Stimulated activated CD8-positive, alpha-beta memory T cell treated with anti-CD3 and anti-CD28 coated beads, Interleukin-2, amount 100 ng/mL, for 1 hour (primary cell): ENCODE measurements at places on chromosomes 4 and X.

GRCh38 chr4:109675181-109675580 lies 28.1 kb downstream of the CASP6 start:
- no peak for DNase-seq

- no peak for DNase-seq
These were observed 279.0 kb downstream of the ANKRD50 start for GRCh38 chr4:124433500-124433899.

GRCh38 chr4:138596896-138597295 lies 354.7 kb upstream of the SLC7A11 start:
- no peak for DNase-seq

GRCh38 chr4:123248085-123248659 lies 148.4 kb upstream of the SPRY1 start:
- no peak for DNase-seq

DNA sequence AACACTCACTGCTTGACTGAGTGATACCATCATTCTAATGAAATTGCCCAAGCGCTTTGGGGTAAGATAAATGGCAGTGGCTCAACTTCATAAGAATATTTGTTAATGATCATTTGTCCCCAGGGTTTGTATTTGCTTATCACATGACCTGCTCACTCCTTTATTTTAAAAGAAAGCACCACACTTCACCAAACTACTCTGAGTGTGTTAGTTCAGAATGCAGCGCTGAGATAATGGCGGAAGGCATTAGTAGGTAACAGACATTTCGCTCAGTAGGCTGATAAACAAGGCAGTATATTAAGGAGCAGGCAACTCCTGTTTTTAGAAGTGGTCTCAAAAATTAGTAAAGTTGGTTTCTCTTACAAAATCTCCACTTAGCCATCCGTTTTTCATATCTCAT lies 1.6 kb downstream of the SNX25 start:
- DNase-seq: no peak

DNA sequence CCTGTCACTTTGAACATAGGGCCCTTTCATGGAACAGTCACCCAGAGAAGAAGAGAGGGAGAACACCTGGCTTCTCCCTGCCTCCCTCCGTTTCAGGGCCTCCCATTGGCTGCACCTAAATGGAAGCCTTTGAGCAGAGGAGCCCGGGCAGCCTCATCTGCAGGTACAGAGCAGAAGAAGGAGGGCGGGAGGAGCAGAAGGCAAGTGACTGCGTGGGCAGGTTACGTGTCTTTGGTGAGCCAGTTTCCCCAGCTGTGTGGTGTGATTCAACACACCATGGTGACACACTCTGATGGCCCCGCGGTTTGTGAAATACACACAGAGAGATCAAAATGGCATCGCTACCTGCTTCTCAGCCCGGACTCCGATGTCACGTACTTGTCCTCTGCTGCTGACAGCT lies 431 bp downstream of the C4orf50 start:
- no peak for DNase-seq

DNA sequence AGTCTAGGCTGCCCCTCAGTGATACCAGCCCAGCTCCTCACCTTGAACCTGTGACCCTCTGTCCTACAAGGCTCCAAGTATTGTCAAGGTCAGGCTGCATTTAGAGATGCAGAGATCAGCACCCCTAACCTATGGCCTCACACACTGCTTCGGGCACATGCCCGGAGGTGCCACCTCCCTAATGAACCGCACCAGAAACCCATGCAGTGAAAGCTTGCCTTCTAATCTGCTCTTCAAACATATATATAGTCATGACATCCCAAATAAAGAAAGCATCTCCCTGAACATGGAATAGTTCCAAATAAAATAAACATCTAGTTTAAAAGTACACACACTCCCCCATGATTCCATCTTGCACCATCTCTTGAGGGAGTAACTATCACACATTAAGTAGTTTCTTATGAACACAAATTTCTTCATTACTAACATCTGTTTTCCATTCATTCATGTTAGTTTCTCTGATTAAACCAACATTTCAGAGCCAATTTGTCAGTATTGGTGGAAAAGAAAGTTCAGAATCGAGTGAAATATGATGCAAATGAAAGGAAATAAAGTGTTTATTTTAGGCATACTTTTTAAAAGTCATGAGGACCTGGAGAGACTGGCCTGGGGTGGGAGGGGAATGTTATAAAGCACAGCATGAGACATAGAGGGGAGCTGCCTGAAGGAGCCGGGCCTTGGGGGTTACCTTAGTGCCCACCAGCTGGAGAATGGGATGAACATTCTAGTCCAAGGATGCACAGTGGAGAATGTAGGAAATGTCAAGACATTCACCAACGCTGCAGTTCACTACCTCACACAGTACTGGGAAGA lies 19.2 kb downstream of the CC2D2A start:
- no peak for DNase-seq

- DNase-seq: no peak
These were observed 99.0 kb upstream of the GPR34 start for GRCh38 chrX:41589634-41590270.

DNA sequence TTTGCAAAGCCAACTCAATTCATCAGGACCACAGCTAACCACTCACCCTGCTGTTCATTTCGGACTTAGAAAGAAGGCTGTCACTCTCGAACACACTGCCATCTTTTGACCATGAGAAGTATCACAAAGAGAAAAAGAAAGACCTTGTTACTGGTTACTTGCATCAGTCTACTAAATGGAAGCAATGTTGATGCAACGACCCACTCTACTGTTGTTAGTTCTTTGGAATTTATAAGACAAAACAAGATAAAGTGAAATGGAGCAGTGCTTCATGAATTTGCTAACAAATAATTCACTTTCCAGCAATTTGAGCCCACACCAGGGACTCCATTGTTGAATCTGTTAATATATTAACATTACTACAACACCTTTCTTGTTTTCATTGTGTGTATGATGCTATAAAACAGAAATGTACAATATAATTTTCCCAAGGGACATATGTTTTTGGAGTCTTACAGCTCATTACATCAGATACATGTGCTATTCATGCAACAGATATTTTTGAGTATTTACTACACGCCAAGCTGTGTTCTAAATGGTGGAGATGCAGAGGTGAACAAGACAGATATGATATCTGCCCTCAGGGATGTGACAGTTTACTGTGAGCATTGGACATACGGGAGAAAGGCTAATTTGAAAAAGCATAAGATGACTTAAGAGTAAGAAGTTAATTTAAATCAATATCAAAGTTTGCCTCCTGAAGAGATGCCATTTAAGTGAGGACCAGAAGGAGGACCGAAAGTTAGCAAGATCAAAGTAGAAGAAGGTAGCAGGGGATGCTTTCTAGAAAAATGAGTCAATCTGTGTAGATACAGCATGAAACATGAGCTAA lies 87.2 kb downstream of the AREG start:
- no peak for DNase-seq

- no peak for DNase-seq
These were observed 217.4 kb downstream of the GPAT3 start for GRCh38 chr4:83753260-83753659.

DNA sequence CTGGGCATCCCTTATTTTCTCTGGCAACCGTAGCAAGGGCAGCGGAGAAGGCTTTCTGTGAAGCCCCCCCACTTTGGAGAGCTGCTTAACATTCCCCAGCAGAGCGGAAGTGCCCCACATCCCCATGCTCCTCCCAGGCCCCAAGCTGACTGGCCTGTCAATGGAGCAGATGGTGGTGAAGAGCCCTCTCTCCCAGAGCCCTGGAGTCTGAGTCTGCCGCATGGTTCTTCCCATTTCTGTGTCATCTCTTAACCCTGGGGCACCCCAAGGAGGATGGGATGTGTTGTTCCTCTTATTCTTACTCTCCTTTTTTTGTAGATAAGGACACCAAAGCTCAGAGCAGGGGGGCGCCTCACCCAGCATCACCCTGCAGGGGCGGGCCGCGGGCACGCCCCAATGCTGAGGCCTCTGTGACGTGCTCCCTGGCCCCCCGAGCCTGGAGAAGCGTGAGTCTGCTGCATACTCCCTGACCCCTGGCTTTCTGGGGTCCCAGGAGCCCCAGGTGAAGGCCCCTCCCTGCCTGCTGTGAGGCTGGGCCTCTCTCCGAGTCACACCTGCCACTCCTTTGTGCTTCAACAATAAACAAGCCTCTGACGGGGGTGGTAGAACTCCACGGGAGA lies 35.9 kb downstream of the ADRA2C start:
- DNase-seq: no peak

DNA sequence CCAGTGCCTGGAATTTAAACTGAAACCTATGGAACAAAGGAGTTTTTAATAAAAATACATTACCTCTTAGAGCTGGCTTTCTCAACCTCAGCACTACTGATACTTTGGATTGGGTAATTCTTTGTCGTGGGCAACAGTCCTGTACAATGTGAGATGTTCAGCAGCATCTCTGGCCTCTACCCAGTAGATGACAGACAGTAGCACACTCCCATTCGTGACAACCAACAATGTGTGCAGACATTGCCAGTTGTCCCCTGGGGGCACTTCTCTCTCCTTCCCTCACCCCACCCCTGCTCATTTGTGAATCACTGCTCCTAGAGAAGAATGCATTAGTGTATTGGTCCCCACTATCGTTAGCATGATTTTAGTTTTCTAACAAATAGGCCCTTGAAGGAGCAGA lies 16.2 kb downstream of the GPAT3 start:
- DNase-seq: no peak

DNA sequence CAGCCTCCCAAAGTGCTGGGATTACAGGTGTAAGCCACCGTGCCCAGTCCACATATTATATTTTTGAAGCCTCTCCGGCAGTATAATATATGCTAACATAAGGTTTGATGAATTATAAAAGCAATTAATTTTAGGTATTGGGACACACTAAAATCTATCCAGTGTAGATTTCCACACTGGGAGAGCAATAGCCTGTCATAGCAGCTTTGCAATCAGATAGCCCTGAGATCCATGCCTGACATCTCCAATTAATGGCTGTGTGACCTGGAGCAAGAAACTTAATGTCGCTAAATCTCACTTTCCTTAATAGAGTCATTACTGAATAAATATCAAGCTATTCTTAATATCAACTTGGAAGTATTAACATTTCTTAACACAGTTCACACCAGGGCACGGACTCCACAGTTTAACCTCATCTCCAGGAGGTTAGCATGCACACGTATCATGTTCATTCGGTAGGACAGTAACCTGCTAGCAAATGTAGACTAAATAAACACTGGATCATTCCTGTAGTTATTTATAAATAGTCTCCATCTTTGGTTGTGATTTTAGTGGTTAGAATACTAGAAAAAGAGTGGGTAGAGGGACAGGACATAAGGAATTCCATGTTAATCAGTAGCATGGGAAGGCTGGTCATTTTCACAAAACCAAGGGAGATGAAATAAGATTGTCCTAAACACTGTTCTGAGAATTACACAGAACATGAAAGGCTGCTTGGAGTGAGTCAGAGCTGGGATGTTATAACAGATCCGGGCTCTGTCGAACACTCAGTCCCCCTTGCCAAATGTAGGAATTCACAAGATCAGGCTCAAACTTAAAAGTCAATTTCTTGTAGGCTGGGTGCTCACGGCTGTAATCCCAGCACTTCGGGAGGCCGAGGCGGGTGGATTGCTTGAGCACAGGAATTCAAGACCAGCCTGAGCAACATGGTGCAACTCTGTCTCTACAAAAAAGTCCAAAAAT lies 254.7 kb downstream of the PALLD start:
- no peak for DNase-seq

- DNase-seq: no peak
These were observed 2.3 kb downstream of the MANBA start for GRCh38 chr4:102758241-102759160.

DNA sequence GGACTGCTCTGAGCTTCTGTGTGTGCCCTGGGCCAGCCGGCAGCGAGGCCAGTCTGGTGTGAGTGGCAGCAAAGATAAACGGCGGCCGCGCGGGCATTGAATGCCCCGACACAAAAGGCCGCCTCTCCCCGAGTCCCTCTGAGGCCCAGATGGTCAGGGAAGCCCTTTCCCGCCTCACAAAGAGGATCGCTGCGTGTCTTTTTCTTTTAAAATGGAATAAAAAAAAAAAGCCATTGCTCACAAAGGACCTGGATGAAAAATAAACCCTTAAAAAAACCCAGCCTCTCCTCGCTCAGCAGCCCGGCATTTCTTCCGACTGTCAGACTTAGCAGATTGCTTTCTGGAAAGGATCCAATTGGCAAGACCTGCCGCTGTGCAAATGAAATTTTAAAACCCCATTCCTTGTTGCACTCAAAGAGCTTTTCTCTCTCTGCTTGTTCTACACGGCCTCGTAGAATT lies 578.7 kb downstream of the BCOR start:
- DNase-seq: no peak

DNA sequence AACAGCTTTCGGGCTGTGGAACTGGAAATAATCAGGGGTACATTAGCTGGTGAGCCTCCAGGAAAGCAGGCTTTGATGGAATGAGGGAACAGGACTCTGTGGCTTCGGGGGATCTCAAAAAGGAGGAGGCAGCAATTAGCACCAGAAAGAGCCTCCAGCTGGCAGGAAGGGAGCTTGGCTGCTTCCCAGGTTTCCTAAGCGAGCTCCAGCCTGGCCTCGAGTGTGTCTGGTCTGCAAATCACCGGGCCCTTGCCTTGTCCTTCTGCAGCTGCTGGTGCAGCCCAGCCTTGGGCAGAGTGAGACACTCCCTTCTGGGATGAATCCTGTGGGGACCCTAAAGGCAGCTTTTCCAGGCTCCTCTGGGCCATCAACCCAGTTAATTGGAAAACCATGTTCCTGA lies 10.7 kb upstream of the PDHA1 start:
- no peak for DNase-seq

DNA sequence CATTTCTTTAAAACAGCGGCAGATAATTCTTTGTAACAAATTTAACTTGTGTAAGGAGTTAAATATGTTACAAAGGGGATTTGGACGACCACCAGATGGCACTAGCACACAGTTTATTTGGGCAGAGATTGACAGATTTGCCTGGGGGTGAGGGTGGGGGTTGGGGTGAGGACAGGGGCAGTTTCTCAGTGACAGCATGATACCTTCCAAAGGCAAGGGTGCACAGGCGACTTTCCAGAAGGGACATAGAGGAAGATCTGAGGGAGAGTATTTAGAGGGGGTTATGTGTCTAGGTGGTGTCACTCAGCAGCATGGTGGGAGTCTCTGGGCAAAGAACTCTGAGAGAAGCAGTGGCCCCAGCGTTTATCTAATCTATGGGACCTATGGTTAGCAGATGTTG lies 9.6 kb upstream of the TMA16 start:
- peak; percentile 13 for DNase-seq

DNA sequence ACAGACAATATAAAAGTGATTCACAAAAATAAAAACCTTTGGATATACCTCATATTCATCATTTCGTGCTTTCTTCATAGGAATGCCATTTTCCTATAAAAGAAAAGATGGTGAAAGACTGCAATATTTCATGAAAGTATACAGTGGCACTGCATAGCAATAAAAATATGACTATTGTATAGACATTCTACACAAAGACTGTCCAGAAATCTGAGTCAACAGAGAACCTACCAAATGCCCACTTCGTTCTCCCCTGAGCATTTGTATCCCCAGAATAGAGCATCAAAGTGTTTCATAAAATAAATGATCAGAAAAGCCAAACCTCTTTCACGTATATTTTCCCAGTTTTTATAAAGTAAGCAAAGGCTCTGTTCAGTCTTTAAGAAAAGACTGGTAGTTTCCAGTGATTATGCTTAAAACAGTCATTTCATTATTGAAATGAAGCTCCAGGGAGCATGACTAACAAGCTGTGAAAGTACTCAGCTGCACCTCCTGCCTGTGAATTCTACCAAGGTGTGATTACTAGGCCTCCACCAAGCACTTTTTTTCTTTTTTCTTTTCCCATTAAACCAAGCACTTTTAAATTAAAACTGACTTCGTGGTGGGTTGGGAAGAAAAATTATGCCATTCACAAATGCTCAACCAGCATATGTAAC lies 20.2 kb downstream of the PPA2 start:
- DNase-seq: no peak
